ENCODE measurements at places on chromosomes 11 and 22.

- DNase-seq, result no peak
Measured at GRCh38 chr11:36270701-36271100, 18.5 kb downstream of the COMMD9 start.

DNA sequence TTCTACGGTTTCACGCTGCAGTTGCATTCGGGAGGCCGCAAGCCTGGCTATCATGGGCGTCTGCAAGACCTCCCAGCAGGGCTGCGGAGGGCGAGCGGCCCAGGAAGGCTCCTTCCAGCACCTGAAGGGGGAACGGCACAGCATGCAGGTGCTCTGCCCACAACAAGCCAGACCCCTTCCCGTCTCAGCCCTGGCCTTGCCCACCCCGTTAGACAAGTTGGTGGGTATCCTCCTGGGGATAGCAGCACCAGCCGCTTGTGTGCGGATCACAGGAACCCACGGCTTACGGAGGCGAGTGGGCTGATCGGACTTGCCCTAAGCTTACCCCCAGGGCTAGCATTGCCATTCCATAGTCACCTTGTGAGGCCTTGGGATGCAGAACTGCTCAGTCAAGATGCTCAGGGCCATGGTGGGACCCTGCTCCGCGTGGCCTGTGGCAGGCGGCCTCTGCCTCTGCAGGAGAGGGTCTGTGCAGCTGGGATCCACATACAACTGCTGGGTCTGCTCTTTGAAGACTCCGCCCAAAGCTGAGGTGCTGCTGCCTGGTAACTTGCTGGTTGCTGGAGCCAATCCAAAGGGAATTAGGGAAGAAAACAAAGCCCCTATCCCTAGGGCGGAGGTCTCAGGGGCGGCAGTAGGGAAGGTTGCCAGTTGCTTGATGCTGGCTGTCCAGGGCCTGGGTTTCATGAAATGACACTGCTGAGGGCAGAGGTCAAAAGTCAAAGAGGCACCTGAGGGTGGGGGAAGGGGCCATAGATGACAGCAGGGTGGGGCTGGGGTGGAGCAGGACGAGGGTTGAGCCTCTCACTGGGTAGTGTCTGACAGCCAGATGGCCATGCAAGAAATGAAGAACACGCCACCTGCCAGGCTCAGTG is 1.4 kb upstream of the OSBPL5 start:
- no peak for DNase-seq

GRCh38 chr11:127733552-127733951 is 733.0 kb upstream of the KIRREL3 start:
- DNase-seq, result no peak

- DNase-seq, result no peak
Measured at GRCh38 chr11:128207861-128208321, 379.5 kb downstream of the ETS1 start.

- DNase-seq, result peak; percentile 54
Measured at GRCh38 chr11:363948-364761, 5.1 kb upstream of the B4GALNT4 start.

DNA sequence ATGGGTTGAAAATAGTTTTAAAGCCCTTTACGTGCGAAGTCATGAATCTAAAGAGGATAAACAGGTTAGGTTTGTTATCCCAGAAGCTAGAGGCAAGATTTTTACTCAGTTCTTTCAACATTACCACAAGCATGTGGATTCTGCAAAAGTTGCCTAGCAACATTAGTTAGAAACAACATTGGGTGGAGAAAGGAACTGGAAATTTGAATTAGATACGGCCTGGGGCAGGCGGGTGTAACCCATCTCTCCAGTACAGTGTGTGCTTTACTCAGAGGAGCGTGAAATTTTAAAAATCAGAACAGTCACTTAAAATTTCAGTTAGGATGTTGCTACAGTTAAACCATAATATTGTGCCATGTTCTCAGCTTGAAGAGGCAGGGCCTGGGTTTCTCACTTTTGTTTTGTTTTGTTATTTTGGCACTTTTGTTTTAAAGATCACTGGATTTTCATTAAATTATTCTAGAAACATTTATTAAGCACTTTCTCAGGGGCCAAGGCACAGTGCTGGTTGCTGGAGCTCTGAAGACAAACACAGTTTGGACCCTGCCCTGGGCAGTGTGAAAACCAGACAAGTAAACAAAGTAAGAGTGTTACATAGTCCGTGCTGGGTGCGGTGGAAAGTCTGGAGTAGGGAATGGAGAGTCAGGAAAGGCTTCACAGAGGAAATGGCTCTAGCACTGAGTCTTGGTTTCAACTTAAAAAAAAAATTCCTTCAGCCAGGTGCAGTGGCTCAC is 4.4 kb upstream of the WEE1 start:
- DNase-seq, result no peak

DNA sequence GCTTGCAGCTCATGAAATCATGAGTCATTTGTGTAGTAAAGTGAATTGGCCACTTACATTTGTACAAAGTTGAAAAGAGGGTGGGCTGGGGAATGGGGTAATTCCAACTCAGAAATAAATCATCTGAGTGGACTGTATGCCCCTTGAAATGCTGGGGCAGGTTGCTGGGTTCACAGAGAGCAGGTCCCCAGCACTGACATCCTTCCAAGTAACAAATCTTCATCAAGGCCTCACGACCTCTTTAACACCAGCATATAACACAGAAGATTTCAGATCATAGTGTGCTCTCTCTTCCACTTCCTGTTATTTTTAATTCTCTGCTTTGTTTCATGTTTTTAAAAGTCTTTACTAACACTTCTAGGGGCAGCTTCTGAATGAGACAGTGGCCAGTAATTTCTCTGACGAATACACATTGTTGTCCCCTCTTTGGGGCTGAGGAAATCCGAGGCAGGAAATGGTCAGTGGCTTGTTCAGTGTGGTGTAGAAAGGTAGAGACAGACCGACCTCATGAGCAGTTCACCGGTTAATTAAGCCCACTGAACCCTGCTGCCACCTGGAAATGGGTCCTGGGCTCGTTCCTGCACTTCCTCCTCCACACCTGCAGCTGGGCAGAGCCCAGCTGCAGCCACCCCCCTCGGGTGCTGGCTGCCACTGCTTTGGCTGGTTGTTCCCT is 127.7 kb downstream of the MAML2 start:
- DNase-seq, result no peak

GRCh38 chr11:8009856-8010255 is 22.7 kb downstream of the EIF3F start:
- DNase-seq, result no peak

GRCh38 chr11:86143087-86144030 is 74.5 kb upstream of the PICALM start:
- no peak for DNase-seq

GRCh38 chr11:27700351-27701301 is at the start of gene BDNF:
Gene BDNF, minus strand, starts transcription at chr11:27700455. Its CDS starts 41,891 bp downstream, at chr11:27658564.
- no peak for DNase-seq

DNA sequence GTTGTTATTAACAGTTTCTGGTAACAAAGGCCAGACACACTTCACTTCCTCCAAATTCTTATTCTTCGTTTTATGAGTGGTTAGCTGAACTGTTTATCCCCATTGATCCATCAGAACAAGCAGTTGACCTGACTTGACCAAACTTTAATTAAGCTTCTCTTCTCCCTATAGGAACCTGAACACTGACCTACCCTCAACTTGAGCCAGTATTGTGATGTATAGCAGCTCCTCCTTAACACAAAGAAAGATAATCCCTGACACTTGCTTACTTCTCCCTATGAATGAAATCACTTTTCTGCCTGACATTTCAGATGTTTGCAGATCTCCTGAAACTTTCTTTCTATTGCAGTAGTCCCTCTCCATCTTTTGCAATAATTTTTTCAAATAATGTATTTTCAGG is 41.9 kb downstream of the ANO5 start:
- no peak for DNase-seq

GRCh38 chr22:37428649-37429586 is 1.6 kb upstream of the ELFN2 start:
- peak; percentile 17 for DNase-seq

DNA sequence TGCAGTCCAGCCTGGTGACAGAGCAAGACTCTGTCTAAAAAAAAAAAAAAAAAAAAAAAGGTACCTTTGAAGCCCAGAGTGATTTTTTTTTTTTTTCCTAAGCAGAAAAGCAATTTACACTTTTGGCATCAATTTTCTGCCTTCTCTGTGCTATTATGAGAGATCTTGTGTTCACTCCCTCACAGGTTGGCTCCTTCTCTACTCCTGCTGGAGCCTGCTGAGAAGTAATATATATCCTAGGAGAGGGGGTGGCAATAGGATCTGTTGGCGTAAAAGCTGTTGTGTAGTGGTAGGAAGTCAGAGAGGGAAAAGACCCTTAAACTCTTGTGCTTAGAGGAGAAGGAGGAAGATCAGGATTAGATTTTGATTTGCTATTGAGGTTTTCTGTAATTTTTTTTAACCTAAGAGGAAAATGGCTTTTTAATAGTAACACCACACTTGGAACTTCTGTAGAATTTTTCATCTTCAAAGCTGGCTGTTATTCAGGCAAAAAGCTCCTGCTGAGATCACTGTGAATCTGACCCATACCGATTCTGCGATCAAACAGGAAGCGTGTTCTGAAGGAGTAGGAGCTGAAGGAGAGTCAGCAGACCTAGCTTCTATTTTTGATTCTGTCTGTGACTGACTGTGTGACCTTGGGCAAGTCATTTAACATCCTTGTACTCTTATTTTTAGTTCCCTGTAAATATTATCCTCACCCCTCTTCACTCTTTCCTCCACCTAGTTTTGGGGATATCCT is 77.7 kb downstream of the TRIM44 start:
- DNase-seq, result no peak

GRCh38 chr22:27128461-27129085 is 471.2 kb downstream of the MIAT start:
- DNase-seq, result no peak

DNA sequence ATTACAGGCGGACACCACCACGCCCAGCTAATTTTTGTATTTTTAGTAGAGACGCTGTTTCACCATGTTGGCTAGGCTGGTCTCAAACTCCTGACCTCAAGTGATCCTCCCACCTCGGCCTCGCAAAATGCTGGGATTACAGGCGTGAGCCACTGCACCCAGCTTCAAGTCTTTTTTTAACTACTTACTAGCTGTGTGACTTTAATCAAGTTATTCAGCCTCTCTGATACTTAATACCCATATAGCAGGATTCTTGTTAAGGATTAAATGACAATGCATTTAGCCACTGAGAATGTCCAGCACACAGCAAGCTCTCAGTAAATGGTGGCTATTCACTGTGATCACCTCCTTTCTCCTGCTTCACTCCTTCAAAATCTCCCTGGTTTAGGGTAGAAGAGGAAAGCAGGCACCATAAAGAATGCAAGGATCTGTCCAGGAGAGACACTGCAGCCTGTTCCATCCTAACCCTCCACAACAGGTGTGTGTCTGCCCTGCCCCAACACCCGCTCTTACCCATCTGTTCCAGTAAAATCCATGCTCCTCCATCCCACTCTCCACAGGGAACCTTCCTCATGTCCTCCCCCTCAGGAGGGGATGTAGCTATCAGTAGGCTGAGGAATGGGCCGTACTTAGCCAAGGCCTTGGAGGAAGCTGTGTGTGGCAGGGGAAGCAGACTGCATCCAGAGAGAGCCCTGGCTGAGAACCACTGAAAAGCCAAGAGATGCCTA is 69.3 kb downstream of the MICAL3 start:
- DNase-seq, result no peak

DNA sequence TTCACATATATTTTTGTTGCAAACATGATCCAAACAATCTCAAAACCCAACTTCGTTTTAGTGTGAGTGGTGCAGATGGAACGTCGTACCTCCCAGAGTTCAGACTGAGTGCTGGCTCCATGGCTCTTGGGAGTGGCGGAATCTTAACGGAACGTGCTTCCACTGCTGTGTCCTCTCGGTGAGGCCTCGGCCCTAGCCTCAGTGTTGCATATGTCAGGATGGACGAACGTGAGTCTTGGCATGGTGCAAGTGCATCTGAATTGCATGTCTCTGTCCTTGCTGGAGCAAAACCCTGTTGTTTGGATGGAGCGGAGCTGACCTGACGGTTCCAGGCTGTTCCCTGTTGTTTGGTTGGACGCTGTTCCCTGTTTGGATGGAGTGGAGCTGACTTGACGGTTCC is 306.8 kb downstream of the TBC1D22A start:
- no peak for DNase-seq

DNA sequence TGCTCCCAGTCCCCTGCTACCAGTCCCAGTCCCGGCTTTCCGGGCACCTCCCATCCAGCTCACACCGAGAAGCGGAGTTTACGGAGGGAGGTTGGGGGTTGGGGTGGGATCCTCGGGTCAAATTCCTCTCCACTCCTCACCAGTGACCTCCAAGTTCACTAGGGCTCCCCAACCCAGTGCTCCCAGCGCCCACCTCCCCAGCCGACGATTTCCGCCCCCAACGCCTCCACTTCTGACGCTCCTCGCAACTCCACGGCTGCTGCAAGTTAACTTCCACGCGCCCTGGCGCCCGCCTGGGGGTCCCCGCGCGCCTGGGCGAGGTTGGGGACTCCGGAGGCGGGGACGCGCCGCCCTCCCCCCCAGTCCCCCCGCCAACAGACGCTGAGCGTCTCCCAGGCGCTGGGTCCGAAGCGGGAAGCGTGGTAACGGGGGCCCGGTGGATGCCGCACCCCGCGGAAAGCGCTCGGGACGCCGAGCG is 526 bp downstream of the TPST2 start:
- DNase-seq, result peak; percentile 6

- DNase-seq, result no peak
Measured at GRCh38 chr22:42912059-42912458, 55.0 kb upstream of the ARFGAP3 start.

DNA sequence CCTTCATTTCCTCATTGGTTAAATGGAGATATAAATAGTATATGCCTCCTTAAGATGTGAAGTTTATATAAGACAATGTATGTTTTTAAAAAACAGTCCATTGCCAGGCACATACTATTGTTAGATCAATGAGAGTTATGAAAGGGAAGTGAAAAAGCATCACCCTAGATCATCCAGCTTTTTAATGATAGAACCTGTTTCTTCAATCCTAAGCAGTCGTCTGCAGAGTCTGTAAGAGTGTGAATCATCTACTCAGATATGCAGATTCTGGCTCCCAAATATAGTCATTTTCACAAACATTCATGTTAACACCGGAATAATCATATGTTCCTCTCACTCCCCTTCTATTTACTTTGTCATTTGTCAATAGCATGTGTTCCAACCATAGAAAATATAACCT is 65.3 kb upstream of the SLN start:
- no peak for DNase-seq

DNA sequence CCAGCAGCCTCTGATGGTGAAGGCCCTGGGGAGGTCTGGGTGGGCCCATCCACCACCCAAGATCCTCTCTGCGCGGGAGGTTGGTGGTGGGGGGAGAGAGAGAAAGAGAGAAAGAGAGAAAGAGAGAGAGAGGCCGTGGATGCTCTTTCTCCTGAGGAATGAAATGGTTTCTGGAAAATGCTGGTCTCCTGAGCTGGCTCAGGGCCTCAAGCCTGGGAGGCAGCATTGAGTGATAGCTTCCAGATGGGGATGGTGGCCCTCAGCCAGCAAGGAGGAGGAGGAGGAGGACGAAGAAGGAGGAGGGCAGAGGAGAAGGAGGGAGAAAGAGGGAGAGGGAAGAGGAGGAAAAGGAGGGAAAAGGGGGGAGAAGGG is 4.6 kb downstream of the TSPAN32 start:
- DNase-seq, result no peak

GRCh38 chr11:28231475-28231874 is 123.3 kb downstream of the METTL15 start:
- no peak for DNase-seq

DNA sequence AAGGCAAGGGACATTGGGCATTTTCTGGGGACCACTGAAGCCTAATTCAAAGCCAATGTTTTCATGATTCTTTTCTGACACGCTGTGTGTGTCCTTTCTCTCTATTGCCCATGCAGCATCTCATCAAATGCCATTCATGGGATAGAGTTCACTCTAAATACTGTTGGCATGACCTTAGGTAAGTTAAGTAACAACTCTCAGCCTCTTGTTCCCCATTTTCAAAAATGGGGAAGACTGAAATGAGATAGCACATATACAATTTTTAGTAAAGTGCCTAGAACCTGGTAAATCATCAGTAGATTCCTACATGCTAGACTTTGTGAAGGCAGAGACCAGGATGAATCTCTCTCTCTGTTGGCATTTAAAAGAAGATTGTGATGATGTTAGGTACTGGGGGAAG is 12.7 kb upstream of the OR52K2 start:
- no peak for DNase-seq
